ENCODE measurements at places on chromosomes 4 and X. TPM values are rescaled to one million over a fixed set of nuclear protein-coding genes. Genes with fewer than 3 reads are reported as not detected.

AFF2 gene
- 0.42 TPM for total RNA-seq

PCYT1B gene
- not detected for total RNA-seq

GRCh38 chr4:185405296-185405999, 8.8 kb downstream of the ANKRD37 start:
- no peak for DNase-seq

DNA sequence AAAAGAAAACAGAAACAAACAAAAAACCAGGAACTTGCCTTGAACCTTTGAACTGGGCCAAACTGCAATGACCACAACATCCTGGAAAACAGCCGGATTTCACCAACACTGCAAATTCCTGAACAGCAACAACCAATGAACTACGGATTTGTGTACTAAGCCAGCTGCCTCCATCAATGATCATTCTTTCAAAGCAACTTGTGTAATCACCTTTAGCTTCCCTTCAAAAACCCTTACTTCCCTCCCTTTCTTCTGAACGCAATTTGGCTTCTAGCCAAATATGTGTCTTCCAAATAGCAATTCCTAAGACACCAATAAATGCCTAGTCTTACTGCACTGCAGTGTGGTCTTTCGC, 98.5 kb upstream of the FAM47C start:
- DNase-seq, result peak; percentile 5

NLGN3 gene
- 0.44 TPM for total RNA-seq

DNA sequence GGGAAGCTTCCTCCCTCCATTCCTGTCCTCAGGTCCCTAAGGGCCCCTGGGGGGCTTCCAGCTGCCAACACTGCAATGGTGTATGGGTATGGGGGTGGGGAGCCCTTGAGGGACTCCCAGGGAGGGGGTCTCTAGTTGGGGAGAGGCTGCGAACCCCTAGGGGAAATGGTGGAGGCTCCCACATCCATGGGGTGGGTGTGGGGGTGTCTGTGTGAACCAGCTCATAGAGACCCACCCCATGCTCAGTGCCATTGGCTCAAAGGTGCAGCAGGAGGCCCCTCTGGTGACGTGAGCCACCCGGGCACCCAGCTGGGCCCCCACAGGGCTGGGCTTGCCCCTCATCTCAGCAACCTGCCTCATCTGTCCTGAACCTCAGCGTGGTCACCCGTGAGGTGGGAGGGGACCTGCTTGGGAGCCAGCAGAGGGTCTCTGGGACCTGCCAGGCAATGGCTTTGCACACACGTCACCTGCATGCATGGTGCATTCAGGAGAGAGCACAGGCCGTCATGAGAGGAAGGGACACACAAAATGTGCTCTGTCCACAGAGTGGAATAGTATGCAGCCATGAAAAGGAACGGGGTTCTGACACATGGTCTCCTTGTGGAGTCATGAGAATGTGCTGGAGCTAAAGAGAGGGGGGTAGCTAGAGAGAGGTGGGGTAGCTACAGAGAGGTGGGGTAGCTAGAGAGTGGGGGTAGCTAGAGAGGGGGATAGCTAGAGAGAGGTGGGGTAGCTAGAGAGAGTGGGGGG, 22.7 kb upstream of the PLCXD1 start:
- DNase-seq, result no peak

- DNase-seq, result no peak
Observed at GRCh38 chr4:147311956-147312355, 168.9 kb upstream of the EDNRA start.

- no peak for DNase-seq
Observed at GRCh38 chr4:150155391-150155790, 77.1 kb downstream of the DCLK2 start.

GRCh38 chr4:28686618-28687017, 1826.0 kb downstream of the STIM2 start:
- peak; percentile 39 for DNase-seq

- DNase-seq, result no peak
Observed at GRCh38 chrX:105260291-105261043, 40.0 kb upstream of the TEX13A start.

GRCh38 chr4:28427306-28428085, 1566.9 kb downstream of the STIM2 start:
- DNase-seq, result no peak

DNA sequence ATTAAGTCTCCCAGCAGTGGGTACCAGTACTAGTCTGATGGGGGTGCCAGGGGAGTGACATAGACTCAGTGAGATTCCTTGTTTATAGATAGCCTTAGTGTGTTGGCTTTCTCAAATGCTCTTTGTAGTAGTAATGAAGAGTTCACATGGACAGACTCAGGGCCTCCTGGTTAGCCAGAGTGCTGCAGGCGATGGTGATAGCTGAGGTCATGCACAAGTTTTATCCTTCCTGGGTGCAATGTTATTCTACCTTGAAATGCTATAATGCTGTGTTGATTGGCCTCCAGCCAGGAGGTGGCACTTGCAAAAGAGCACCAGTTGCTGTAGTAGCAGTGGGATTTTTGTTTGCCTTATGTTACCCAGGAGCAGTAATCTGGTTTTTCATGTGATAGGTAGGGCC, 35.5 kb upstream of the ADH4 start:
- peak; percentile 91 for DNase-seq

GRCh38 chrX:45850775-45851433, 650.2 kb upstream of the DIPK2B start:
- peak; percentile 52 for DNase-seq

DNA sequence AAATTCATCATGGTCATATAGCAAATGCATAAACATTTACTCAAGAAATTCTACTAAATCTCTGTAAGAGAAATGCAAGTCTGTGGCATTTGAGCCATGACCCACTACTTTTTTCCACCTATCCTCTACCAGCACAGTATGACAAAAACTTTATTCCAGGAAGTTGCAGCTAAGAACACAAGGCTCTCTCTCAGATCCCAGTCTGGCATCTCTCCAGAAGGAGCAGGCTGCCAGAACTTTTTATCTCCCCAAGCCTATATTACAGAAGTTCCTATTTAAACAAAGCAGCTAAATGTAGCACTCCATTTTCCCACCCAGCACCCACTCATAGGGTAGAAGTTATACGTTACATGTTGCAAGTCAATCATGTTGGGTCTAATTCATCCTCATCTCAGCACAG, 49.3 kb upstream of the EPGN start:
- peak; percentile 21 for DNase-seq

NCAPG gene
- 38.6 TPM for total RNA-seq

GRCh38 chr4:133263104-133263503, 114.0 kb downstream of the PCDH10 start:
- DNase-seq, result no peak

DNA sequence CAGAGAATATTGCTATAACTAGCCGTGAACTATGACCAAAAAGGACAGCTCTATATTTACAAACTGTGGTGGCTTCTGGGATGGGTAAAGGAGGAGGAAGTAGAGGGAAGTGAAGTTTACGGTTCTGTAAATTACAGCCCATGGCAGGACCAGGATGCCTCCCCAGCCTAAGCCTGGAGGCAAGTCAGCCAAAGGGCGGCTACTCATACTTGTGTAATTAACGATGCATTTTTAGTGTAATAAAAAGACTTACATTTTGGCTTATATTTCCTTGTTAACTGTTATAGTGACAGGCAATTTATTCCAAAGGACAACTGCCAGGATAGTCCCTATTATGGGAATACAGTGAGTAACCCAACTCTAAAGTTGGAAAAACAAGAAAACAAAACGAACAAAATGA, 139.9 kb upstream of the OTUD4 start:
- no peak for DNase-seq

RAP1GDS1 gene
- 61.3 TPM for total RNA-seq

- DNase-seq, result no peak
Observed at GRCh38 chrX:45196701-45197100, 4.0 kb downstream of the DIPK2B start.

VCX gene
- not detected for total RNA-seq

DNA sequence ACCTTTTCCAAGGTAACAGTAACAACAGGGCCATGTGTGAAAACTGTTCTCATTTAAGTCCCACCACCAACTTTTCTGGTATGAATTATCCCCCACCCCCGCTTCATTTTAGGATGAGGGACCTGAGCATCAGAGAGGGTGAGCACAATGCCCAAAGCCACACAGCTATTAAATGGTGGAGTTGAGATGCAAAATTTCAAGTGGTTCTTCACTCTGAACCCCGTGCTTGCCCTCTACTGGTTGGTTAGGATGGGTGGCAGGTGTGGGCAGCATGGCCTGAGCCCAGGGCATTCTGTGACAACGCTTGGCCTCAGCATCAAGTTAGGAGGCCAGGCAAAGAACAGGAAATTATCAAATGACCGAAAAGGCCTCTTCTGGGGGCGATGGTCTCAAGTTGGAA, 33.5 kb downstream of the MED28 start:
- DNase-seq, result no peak

DNA sequence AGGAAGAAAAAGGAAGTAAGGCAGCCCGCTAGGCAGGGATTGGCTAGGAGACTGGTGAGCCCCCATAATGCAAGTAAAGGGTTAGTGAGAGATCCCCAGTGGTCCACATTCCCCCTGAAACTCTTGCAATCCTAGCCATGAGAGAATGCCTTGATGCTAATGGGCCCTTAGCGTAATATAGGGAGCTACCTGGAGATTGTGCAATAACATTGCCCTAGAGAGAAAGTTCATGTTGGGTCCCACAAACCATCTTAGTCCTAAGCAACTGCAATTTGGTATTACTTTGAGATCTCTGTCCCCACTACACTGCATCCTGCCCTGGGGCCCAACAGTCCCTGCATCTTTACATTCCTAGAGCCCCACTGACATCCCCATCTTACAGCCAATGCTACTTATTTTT, 188.5 kb downstream of the KLHL4 start:
- DNase-seq, result no peak

FAM184B gene
- total RNA-seq, result not detected

GRCh38 chrX:17377091-17377717, 2.2 kb downstream of the NHS start:
- peak; percentile 52 for DNase-seq

SPATA4 gene
- 0.21 TPM for total RNA-seq

DNA sequence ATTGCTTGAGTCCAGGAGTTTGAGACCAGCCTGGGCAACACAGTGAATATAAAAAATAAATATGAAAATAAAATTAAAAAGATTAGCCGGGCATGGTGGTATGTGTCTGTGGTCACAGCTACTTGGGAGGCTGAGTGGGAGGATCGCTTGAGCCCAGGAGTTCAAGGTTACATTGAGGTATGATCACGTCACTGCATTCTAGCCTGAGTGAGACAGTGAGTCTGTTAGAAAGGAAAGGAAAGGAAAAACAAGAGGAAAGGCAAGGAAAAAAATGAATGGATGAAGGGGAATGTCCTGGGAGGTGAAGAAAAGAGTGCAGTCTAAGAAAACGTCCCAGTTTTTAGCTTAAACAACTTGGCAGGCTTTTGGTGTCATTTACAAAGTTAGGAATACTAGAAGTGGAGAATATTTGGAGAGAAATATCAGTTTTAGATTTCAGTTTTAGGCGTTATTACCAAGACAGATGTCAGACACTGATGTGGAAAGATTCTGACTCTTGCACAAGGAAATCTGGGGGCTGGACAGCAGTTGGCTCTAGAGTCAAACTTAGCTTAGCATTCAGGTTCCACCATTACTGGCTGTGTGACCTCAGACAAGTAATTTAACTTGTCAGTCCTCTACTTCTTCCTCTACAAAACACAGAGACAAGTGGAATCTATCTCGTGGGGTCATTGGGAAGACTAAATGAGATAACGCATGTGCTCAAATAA, 139.0 kb downstream of the TSPAN5 start:
- no peak for DNase-seq

CXCL10 gene
- total RNA-seq, result not detected

DNA sequence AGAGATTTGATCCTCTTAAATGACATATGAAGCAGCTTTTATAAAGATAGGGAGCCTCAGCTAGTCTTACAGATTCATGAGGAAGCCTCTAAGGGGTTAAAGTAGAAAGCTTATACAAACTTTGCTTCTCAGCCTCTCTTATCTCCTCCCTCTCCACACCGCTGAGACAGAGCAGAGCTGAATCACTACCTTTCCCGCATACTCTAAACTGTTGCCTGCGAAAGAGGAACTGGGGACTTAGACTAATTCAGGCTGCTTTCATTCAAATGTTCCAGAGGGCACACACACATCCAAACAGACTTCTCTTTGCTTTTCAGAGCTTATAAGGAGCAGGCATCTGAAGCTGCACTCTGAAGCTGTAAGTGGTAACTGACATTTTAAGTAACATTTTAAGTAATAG, at the start of gene SERTM2:
Gene SERTM2 (plus strand): TSS at position 169 of the 400 bp plus-strand sequence. CDS start 7,213 bp downstream, outside the sequence.
- DNase-seq, result peak; percentile 3

REST gene
- total RNA-seq, result 51.6 TPM

F9 gene
- not detected for total RNA-seq

DNA sequence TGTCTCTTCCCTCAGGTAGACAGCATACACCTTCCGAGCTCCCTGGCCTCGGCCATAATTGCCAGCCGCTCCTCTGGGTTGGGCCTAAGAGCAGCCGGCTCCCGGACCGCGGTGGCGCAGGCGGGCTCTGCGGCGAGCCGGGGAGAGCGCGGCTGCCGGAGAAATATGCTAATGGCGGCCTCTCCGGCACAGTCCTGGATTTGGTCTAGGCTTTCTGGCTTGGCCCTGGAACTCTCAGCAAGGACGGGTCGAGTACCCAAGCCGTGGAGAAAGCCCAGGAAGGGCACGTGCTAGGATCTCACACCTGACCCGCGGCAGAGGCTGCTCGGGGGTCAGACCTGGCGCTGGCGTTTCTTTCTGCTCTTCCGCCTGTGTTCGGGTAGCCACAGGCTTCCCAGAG, 18.6 kb upstream of the ZIC3 start:
- no peak for DNase-seq

GRCh38 chrX:49912086-49912485, 10.3 kb upstream of the CLCN5 start:
- DNase-seq, result no peak

PPEF1 gene
- 1.0 TPM for total RNA-seq

GRCh38 chr4:72591547-72592454, 22.8 kb upstream of the ADAMTS3 start:
- DNase-seq, result no peak

GRCh38 chr4:56671860-56672259, 9.2 kb downstream of the HOPX start:
- peak; percentile 75 for DNase-seq

DNA sequence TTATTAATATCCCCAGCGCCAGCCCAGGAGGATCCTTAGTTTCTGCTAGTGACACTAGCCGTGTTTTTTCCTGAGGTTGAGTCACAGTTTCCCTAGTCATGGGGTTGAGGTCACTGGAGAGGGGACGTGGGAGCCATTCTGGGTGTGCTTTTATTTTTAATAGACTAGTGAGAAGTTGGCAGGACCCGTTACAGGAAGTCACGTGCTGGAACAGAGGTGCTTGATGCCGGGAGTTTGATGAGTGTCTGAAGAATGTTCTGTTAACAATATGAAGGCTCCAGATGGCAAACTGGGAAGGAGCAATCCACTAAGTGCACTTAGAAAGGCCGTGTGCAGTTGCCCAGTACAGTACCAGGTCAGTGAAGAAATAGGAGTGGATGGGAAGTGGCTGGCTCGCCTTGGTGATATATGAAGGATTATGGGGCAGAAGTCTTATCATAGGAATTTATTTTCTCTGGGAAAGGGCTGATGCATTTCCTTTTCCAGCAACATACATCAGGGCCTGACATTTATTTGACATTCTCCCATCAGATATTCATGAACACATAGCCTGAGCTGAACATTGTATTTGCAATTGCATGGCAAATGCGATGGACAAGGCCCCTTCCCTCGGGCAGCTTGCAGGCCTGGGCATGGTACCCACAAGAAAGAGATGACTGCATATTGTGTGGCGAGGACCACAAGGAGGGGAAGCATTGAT, 291.8 kb downstream of the FBXW7 start:
- DNase-seq, result no peak

PASD1 gene
- not detected for total RNA-seq
